DMS153 (cell line): ENCODE measurements at places on chromosomes 1 and 21.
A peak's percentile ranks its signal among the peaks of the same experiment; 100 is the strongest.

- DNase-seq: no peak
Measured at GRCh38 chr1:13818926-13819325, 118.9 kb downstream of the PRDM2 start.

- no peak for DNase-seq
Measured at GRCh38 chr1:208433086-208433485, 188.9 kb upstream of the PLXNA2 start.

GRCh38 chr1:168488138-168488537 lies 55.7 kb downstream of the XCL2 start:
- DNase-seq: peak; percentile 20

DNA sequence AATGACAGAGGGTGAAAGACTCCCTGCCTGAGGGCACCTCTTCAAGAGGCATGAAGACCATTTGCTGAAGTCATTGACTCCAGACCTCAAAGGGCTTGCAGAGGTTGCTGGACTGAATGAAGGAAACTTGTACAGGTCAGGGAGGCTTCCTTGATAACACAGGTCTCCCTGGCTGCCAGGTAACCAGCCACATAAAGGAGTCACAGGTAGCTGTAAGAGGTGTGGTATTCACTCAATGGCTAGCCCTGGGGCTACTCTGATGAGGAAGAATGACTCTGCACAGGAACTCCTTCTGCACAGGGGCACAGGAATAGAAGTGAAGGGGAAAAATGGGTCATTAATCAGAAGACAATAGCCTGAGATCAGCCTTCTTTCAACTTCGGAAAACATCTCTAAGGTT lies 187.5 kb downstream of the LMX1A start:
- DNase-seq: peak; percentile 11

- no peak for DNase-seq
Measured at GRCh38 chr1:113684153-113684541, 75.1 kb downstream of the PHTF1 start.

- DNase-seq: no peak
Measured at GRCh38 chr1:57489358-57490036, 65.6 kb upstream of the DAB1 start.

GRCh38 chr1:168084396-168085231 lies 52.1 kb downstream of the GPR161 start:
- DNase-seq: no peak

GRCh38 chr1:158049853-158050252 lies 56.4 kb downstream of the KIRREL1 start:
- DNase-seq: no peak

DNA sequence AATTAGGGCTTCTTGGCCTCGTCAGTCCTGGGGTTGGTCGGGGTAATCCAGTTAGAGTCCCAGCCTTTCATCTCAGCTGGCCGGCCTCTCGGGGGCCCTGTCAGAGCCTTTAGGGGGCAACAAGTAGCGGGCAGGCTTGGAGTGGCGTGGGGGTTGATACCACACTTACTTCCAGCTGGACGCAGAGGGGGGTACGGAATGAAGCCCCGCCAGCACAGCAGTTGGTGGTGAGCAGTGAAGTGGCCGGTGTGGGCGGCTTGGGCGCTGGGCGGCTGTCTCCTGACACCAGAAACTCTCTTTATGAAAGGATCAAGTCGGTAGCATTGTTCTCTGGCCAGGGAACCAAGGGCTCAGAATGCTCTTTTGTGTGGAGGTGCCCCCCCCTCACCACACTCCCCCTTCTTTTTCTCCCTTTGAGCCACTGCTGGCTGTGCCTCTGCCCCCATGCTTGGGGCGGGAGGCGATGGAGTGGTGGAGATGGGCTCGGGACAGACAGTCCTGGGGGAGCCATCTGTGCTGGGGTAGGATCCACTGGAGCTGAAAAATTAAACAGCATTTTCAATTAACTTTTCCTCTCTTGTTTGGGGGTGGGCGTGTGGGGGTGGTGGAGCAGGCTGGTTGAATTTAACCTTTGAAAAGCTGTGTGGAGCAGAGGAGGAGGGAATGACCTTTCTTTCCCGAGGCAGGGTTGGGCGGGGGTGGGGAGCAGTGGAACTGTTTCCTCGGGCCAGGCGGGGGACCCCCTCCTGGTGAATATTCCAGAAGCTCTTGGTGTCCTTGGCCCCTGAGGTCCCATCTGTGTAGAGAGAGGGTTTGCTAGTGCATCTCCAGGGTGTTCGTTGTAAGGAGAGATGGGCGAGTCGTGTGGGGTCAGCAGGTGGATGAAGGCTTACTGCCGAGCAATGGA lies 102.7 kb downstream of the RNF220 start:
- no peak for DNase-seq

DNA sequence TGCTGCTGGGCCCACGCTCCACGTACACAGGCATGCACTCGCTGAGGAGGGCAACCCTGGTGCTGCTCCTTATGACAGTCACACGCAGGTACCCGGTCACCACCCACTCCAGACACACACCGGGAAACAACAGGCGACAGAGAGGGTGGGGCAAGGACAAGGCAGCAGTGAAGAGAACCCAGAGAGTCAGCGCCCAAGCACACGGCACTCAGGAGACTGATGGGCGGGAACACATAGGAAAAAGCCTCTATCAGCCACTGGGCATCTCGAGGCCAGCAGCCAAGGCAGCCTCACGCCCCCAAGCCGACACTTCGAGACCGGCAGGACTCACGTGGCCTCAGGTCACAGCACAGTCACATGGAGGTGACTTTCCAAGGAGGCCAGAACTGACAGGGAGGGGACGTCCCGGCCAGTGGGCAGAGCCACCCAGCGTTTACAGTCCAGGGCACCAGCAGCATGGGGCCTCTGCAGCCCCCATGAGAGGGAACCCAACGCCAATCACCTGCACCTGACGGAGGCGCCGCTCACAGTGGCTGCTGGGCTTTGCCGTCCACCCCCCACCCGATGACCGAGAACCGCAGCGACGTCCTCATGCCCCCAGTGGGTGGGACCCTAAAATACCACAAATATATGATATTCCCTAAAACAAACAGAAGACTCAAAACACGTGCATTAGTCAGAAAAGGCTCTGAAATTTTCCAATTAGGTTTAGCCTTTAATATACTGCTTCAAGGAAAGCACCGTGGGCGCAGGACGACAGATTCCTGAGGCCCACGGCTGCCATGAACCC lies 19.7 kb downstream of the PTTG1IP start:
- no peak for DNase-seq

DNA sequence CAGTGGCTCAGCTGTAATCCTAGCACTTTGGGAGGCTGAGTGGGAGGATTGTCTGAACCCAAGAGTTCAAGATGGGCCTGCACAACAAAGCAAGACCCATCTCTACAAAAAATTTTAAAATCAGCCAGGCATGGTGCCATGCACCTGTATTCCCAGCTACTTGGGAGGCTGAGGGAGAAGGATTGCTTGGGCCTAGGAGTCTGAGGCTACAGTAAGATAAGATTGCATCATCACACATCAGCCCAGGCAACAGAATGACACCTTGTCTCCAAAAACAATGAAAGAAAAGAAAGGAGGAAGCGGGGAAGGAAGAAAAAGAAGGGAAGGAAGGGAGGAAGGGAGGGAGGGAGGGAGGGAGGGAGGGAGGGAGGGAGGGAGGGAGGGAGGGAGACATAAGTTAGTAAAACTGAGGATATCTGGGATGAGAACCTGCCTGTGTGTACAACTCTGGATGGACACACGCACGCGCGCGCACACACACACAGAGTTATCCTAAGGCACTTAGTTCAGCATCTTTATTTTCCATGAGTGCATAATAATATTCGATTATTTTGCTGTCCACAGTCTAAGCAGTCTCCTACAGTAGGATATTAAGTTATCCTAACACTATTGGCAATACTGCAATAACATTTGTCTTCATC lies 92.9 kb upstream of the LBR start:
- DNase-seq: no peak

- DNase-seq: no peak
Measured at GRCh38 chr1:205571747-205572146, 60.1 kb downstream of the ELK4 start.

- DNase-seq: no peak
Measured at GRCh38 chr1:244664353-244664752, 11.4 kb downstream of the DESI2 start.
